ENCODE measurements at places on chromosomes 5 and 9.

DNA sequence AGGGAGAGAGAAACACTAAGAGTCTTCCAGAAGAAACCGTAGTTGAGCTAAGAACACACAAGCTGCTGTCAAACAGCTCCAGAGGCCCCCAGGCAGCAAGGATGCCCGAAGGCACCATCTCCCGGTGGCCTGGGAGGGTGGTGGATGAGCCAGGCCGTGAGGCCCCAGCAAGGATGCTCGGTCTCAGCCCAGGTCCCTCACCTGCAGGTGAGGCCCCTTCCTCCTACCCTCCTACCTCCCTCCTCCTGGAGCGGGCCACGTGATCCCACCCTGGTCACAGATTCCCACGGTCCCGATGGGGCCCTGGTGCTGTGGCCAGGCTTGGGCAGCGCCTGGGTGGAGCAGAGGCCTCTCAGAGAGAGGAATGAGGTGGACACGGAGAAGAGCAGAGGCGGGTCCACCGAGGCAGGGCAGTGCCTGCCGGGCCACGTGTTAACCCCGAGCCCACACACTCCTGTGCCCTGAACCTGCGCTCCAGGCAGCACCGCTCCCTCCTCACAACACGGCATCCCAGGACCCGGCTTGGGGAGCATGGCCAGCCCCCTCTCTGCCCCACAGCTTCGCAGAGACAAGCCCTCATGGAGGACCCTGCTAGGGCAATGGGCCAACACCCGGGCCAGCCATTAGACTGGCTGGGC lies 95.4 kb upstream of the SARDH start:
- no peak for DNase-seq

GRCh38 chr5:4879693-4880303 lies 260.3 kb upstream of the ADAMTS16 start:
- peak; percentile 64 for DNase-seq

GRCh38 chr9:134626571-134627416 lies 14.8 kb upstream of the COL5A1 start:
- no peak for DNase-seq

GRCh38 chr5:127400539-127400938 lies 109.9 kb downstream of the MEGF10 start:
- no peak for DNase-seq

DNA sequence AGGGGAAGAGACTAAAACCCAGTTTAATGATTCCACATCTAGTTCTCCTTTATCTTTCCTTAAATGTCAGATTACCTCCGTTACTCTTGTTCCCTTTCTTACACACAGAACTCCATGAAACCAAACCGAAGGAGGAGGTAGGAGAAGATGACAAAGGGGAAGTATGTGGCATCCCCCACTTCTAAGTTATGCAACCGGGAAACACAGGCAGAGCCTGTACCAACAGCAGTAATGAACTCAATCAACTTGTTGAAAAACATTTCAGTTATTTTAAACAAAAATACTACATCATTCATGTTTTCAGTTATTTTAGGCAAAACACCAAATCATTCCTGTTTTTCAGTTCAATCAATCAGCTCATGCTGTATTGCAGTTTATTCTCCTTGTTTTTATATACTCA lies 101.8 kb downstream of the PCSK1 start:
- DNase-seq = no peak

DNA sequence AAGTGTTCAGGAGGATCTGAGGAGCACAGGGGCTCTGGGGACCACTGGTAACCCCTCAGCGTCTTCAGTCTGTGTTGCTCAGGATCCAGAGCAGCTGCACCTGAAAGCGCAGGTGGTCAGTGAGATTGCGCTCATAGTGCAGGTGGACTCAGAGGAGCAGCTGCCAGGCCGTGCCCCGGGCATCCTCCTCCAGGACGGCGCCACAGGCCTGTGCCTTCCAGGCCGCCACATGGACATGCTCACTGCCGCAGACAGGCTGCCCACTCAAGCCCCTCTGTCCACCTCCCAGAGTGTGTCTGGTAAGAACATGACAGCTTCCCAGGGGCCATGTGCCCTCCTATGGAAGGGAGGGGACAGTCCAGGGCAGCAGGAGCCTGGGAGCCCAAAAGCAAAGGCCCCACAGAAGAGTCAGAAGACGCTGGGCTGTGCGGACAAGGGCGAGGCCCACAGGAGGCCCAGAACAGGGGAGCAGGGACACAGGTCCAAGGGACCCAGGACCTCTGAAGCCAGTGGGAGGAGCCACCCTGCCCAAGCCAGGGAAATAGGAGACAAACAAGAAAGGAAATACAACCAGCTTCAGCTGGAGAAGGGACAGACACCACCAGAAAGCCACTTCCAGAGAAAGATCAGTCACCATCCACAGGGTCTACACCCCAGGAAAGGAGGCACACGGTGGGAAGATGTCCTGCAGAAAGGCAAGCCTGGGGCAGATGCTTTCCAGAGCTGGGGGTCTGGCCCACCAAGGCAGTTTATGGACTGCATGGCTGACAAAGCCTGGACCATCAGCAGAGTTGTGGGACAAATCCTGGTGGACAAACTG lies 5.2 kb downstream of the SPATA31E1 start:
- no peak for DNase-seq

- no peak for DNase-seq
These were observed 134.1 kb upstream of the RAPGEF1 start for GRCh38 chr9:131873891-131874440.

DNA sequence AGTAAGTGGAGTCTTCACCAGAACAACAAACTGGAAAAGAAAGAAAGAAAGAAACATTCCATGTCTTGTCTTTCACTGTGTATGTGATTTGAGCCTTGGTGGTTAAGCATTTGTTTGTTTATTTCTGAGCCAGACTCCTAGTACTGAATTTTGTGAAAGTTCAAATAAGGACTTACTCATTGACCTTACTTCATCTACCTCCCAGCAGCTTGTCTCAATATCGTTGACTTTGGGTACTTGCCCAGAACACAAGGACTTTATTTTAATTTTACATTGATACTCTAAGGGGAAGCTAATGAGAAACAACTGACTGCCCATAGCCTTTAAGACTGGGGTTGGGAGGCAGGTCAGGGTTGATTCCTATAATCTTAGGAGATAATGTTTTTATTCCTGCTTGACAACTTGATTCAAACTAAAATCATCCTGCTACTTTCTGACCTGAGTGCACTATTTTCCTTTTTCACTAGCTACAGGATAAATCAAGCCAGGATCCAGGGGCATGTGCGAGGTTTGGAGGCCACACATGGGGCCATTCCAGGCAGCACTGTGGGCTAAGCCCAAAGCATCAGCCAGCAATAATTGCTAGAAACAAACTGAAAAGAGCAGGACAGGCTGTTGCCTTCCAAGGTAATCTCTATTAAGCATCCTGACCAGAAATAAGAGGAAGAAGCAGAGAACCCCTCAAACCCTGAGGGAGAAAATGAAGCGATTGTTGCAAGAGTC lies 138.9 kb upstream of the RUSC2 start:
- peak; percentile 93 for DNase-seq

DNA sequence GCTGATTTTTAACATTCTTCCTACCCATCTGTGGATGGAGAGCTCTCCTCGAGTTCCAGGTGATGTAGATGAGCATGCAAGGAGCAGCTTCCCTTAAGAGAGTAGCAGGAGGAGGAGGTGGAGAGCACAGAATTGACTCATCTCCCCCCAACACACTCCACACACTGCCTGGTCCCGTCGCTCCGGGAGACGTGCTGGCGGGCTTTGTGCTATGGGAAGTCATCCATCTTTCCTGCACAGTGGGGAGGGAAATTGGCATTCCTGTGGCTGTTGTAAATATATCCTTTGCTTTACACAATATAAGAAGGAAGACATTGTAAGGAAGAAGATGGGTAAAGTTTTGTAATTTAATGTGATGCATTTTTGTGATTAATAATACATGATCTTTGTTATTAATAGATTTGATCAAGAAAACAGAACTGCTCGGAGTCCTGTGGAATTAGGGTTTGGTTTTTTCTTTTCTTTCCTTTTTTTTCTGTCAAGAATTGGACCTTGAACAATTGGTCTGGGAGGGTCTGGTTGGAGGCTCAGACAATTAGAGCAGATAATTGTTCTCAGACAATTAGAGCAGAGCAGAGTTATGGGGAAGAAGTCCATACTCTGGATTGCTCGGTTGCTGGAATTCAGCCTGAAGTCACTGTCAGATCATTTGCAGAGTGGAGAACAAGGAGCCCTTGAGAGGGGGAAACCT lies 297.8 kb downstream of the GADD45G start:
- no peak for DNase-seq

GRCh38 chr9:106179191-106179590 lies 484.9 kb downstream of the TMEM38B start:
- peak; percentile 18 for DNase-seq

DNA sequence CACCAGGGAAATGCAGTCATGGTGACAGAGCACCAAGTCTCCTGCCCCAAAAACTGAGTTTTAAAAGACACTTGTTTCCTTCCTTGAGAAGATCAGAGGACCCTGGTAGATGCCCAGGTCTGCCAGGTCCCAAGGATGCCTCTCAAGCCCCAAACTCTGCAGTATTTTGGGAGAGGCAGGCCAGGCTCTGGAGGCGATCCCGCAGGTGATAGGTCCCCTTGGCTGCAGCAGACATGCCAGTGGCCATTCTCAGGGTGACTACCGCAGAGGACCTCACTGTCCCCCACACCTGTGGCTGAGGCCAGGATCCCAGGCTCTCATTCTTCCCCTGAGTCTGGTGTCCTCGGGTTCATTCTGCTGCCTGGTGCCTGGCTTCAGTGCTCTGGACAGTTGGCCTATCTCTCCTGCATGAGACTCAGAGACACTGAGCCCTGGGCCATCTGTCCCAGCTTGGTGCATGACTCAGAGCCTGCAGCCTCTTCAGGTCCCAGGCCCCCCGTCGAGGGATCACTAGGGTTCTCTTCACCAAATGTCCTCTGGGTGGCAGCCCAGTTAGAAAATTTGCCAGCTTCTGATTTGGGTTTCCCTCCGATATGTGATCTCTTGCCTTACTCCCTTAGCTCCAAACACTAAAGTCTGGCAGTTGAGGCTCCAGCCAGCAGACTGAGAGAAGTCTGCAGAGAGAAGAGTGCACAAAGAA lies 59.7 kb upstream of the GARNL3 start:
- no peak for DNase-seq

- no peak for DNase-seq
These were observed 1380.5 kb upstream of the WWC1 start for GRCh38 chr5:166910995-166911394.

DNA sequence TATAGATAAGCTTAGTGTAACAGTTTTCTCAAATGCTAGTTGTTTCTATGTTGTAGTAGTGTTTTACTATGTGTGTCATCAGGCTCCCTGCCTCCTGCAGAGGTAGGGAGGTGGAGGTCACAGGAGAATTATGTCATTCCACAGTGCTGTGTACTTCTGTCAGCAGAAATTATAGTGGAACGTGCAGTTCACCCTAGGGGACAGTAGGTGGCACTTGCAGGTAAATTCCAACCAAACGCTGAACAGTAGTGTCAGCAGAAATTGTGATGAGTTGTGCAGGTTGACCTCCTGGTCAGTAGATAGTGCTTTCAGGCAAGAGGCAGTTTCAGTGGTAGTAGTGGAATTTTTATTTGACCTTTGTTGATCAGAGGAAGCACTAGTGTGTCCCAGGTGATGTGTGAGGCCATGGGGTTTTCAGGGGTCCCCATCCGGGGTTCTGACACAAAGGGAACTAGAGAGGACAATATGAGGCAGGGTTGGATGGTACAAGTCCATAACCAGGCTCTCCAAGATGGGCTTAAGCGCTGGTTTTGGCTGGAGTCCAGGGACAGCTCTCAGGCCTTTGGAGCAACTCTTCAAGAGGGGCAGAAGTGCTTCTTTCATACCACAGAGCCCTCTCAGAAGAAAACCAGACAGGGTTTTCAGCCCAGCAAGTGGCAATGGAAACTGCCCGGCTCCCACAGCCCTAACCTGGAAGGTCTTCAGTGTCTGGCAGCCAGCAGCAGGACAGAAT lies 402.9 kb downstream of the CYLC2 start:
- DNase-seq = peak; percentile 54

DNA sequence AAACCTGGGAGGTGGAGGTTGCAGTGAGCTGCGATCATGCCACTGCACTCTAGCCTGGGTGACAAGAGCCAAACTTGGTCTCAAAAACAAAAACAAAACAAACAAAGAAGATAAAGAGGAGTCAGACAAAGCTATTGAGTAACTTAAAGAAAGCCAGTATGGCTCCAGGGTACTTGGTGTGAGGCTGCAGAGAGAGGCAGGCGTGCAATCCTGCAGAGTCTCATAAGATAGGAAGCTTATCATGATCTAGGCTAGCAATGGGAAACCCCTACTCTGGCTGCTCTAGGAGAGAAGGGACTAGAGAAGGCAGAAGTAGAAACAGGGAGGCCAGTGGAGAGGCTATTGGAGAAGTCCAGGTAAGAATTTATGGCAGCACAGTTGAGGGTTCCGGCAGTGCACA lies 42.0 kb downstream of the ARRDC3 start:
- no peak for DNase-seq

GRCh38 chr9:33044677-33045282 lies 19.7 kb downstream of the DNAJA1 start:
- no peak for DNase-seq

DNA sequence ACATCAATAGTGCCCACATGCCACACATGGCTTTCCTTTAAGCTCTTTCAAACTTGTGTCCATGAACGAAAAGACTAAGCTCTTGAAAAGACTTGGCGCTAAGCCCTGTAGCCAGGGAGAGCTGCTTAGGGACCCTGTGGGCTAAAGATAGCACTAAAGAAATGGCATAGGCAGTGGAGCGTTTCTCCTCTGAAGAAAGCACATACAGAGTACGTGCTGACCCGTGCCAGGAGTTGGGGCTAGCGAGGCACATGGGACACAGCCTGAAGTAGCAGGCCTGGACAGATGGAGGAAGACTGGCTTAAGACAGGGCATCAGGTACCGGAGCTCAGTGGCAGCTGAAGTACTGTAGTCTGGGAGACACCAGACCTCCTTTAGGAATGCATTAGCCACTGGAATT lies 39.7 kb downstream of the ADGRV1 start:
- DNase-seq = no peak

GRCh38 chr5:159785656-159786055 lies 130.6 kb upstream of the ADRA1B start:
- DNase-seq = no peak

- no peak for DNase-seq
These were observed 63.6 kb upstream of the C5orf63 start for GRCh38 chr5:127136908-127137307.

DNA sequence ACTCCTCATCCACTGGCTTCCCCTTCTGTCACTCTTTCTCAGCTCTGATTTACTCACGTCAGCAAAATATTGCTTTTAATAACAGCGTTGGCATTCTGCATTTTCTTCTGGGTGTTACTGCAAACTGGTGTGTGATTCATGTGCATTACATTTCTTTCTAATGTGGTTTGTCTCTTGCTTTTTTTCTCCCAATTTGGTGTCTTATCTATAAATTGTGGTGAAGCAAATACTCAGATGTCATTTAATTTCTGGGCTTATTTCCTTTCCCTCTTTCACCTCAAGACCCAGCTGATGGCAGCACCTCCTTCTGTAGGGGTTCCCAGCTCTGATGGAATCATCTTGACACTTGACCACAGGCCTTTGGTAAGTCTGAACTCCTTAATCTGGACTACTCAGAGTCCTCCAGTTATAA lies 180.7 kb upstream of the ZNF618 start:
- no peak for DNase-seq

- DNase-seq = no peak
These were observed 9.5 kb downstream of the SPRY4 start for GRCh38 chr5:142315096-142315900.
